ENCODE measurements at places on chromosomes 13 and 19.

- peak; percentile 72 for DNase-seq
These were observed 3.7 kb downstream of the KASH5 start for GRCh38 chr19:49391581-49392399.

- no peak for DNase-seq
These were observed 12.4 kb downstream of the JAK3 start for GRCh38 chr19:17835182-17836006.

GRCh38 chr13:98039261-98039660, 85.8 kb downstream of the IPO5 start:
- no peak for DNase-seq

GRCh38 chr13:31514932-31515331, 224.4 kb upstream of the RXFP2 start:
- no peak for DNase-seq

DNA sequence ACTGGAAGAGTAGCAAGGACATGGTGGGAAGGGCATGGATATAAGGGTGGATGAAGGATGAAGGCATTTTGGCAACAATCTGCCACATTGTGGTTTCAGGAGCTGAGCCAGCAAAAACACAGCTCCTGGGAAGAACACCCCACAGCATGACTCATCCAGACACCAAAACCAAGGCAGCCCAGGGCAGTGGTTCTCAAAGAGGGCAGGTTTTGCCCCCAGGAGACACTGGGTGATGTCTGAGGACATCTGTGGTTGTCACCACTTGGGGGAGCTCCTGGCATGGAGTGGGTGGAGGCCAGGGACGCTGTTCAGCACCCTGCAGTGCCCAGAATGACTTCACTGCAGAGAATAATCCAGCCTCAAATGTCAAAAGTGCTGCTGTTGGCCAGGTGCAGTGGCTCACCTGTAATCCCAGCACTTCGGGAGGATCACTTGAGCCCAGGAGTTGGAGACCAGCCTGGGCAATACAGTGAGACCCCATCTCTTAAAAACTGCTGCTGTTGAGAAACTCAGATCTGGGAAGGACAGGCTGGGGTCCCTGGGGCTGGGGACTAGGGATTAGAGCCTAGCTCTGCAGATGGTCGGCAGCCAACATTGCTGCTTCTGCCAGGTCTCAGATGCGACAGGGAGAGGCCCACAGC, 16.1 kb downstream of the ZFR2 start:
- peak; percentile 55 for DNase-seq

GRCh38 chr13:28492569-28493367, 2.2 kb downstream of the FLT1 start:
- peak; percentile 61 for DNase-seq

DNA sequence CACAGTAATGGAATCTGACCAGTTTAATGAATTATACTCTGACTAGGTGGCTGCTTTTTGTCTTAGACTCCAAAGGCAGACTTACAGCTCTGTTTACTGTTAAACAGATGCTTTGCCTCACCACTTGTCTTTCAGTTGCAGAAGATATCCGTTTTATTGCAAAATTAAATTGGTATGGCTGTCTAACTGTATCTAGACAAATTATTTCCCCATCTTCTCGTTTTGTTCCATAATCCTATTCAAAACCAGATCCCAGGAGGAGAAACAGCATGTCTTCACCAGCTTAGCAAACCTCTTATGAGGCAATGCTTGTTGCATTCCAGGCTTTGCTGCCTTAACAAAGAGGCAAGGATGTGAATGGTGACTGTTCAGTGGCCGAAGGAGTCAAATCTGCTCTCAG, 215.6 kb downstream of the TDRD3 start:
- no peak for DNase-seq

GRCh38 chr13:23572836-23573235, 2.6 kb downstream of the TNFRSF19 start:
- no peak for DNase-seq

GRCh38 chr19:38634757-38635482, 12.5 kb upstream of the ACTN4 start:
- peak; percentile 58 for DNase-seq

- DNase-seq = peak; percentile 17
These were observed 2.6 kb downstream of the NEK3 start for GRCh38 chr13:52156724-52157261.

DNA sequence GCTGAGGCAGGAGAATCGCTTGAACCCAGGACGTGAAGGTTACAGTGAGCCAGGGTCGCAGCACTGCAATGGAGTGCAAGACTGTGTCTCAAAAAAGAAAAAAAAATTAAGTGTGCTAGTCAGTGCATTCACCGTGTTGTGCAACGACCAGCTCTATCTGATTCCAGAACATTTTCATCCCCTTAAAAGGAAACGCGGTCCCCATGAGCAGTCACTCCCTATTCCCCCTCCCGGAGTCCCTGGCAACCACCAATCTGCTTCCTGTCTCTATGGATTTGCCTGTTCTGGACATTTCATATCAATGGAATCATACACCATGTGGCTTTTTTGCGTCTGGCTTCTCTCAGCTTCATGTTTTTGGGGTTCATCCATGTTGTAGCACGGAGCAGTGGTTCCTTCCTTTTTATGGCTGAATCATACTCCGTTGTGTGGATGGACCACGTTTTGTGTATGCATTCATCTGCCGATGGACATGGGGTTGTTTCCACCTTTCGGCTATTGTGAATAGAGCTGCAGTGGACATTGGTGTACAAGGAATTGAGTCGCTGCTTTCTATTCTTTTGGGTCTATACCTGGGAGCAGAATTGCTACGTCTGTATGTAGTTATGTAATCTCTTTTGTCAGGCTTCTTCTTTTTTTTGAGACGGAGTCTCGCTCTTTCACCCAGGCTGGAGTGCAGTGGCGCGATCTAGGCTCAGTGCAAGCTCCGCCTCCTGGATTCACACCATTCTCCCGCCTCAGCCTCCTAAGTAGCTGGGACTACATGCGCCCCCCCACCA, 19.8 kb downstream of the MYO9B start:
- DNase-seq = peak; percentile 48

- peak; percentile 53 for DNase-seq
These were observed 26.5 kb downstream of the MYCBP2 start for GRCh38 chr13:77300176-77301037.

- no peak for DNase-seq
These were observed 7.5 kb downstream of the RASA3 start for GRCh38 chr13:114124921-114125320.

- DNase-seq = no peak
These were observed 52.1 kb downstream of the SIAH3 start for GRCh38 chr13:45799451-45799850.

DNA sequence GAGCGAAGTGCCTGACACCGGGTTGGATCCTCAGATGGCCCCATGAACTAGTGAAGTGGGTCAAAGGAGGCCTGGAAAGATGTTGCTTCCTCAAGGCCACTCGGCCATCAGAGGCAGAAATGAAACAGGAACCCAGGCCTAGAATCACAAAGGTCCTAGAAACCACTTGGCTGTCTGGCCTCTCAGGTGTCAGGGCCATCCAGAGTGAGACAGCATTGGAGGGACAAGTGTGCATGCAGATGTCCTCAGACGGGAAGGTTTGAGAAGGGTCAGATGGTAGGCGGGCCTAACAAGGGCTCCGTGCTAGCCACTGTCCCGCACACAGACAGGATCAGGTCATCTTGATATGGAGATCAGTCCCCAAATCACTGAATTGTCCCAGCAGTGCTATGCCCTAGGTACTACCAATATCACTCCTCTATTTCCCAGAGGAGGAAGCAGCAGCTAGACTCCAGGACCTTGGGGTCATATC, 14.3 kb downstream of the CCDC97 start:
- DNase-seq = peak; percentile 36

DNA sequence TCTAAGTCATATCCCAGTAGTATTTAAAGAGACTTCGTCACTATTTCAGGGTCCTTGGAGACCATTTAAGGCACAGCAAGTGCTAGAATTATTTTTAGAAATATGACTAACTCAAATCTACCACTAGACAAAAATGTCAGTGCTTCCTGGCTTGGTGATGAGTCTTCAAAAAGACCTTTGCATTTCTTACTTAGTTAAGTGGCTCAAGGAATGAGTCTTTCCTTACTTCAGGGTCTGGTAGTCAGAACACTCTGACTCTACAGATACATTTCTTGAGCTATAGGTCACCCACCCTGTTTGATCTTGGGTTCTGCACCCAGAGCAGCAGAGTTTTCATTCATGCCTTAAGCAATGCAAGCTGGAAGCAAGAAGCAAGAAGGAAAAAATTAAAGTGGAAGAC, 191.0 kb upstream of the HTR2A start:
- no peak for DNase-seq

GRCh38 chr19:1001538-1002166, 1.4 kb downstream of the GRIN3B start:
- DNase-seq = peak; percentile 47

GRCh38 chr13:22789916-22790315, 390.9 kb upstream of the SGCG start:
- DNase-seq = no peak

GRCh38 chr19:46620716-46621115, 4.2 kb downstream of the PTGIR start:
- no peak for DNase-seq

DNA sequence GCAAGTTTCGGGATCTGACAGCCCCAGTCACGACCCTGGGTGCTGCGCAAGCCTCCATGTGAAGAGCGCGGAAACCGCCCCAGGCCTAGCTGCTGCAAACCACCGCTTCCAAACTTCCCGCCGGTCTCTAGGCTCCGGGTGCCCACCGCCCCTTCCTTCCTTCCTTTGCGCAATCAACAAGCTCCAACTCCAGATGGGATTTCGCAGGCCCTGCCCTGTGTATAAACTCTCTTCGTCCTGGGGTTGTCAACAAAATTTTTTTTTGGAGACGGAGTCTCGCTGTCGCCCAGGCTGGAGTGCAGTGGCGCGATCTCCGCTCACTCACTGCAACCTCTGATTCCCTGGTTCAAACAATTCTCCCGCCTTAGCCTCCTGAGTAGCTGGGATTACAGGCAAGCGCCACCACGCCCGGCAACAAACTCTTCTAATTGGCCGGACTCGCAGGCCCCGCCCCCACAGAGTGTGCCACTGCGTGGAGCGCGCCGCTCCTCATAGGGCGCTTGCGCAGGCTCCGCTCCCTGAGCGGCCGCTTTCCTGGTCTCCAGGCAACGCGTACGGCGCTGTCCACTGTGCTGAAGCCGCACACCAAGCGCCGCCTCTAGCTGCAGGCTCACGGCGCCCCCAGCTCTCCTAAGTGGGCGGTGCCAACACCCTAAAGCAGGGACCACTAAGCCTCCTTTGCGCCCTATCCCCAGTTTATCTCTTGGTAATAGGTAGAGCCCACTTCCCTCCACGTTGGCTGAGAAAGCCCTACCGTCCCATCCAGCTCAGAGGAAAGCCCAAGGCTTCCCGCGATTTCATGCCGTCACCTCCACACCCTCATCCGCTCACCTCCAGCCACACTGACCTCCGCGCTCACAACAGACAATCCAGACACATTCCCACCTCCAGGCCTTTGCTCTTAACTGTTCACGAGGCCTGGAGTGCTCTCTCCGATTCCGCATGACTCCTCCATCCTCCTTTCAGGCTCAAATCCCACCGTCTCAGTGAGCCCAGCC, 5.5 kb upstream of the QTRT1 start:
- DNase-seq = peak; percentile 98

DNA sequence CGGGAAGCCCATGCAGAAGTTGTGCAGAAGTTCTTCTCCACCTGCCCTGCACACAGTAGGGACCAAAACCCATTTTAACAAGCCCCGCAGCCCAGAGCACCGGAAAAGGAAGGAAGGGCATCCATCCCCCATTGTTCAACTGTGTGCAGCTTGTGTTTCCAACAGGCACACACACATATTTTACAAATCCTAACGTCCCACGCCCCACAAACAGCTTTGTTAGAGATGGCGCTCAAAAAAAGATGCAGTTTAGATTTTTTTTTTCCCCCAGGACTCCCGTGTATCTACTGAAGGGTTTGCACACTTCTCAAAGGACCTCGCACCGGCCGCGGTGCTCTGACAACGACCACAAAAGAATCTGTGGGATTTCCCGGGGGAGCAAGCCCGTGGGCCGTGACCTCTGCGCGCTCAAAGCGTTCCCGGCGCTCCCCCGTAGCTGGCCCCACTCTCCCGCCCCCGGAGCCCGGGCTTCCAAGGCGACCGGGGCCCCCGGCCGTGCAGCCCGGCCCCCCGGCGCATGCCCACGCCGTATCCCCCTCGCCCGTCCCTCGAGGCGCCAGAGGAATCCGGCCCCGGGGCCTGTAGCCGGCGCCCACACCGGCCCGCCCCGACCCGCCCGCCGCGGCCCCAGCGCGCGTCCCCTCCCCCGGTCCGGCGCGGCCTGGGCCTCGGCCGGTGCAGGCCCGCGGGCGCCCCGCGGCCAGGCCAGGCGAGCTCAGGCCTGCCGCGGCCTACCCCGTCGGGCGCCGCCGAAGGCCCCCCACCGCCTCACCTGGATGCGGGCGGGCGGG, 523 bp downstream of the ELAVL1 start:
- peak; percentile 51 for DNase-seq

- DNase-seq = no peak
These were observed 110.0 kb upstream of the PRR20A start for GRCh38 chr13:57030671-57031070.

- peak; percentile 52 for DNase-seq
These were observed 11.3 kb downstream of the STAP2 start for GRCh38 chr19:4327252-4327876.

DNA sequence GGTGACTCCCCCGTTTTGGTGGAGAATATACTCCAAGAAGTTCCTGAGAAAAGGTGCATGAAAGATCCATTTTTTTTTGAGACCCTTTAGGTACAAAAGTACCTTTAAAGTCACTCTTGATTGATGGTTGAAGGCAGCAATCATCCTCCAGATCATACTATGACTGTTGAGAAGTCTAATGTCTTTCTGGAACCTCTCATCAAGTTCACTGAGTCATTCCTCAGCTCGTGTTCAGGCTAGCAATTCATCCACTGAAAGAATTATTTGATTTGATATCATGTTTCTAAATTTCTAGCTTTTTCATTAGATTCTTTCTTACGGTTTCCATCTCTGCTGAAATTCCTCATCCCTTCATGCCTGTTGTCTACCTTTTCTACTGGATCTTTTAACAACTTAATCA, 65.1 kb upstream of the GJB6 start:
- no peak for DNase-seq

- DNase-seq = peak; percentile 12
These were observed 109.2 kb downstream of the OLFM4 start for GRCh38 chr13:53137779-53138178.

DNA sequence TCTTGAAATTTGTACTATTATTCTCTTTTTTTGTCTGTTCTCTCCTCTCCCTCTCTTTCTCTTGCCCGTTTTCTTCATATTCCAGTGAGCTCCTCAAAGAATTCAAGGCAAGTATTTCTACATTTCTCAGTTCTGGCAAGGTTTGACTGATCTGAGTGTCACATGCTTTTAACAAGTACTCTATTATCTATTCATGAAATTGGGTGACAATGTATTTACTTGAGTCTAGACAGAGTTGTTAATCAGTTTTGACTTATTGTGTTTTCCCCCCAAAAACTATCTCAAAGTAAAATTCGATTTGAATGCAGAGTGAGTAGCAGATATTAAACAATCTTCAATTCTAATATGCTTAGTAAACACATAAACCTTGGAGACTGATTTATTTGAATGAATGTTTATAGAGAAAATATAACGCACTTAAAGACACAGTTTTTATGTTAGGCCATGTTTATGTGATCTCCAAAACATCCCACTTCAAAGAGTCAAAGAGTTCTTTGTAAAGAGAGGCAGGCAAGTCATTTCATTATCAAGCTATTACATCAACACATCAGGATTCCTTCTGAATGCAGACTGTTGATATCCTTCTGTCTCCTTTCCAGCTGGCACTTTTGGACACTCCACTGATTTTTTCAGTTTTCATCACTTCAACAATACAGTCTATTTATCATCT, 166.6 kb downstream of the SLITRK6 start:
- DNase-seq = no peak

GRCh38 chr19:31535691-31536460, 186.6 kb upstream of the TSHZ3 start:
- DNase-seq = no peak

- no peak for DNase-seq
These were observed 14.3 kb upstream of the MCF2L start for GRCh38 chr13:112954488-112955270.

Measured in lung microvascular endothelial cell (primary cell).